ENCODE measurements at places on chromosomes 3 and 15.

DNA sequence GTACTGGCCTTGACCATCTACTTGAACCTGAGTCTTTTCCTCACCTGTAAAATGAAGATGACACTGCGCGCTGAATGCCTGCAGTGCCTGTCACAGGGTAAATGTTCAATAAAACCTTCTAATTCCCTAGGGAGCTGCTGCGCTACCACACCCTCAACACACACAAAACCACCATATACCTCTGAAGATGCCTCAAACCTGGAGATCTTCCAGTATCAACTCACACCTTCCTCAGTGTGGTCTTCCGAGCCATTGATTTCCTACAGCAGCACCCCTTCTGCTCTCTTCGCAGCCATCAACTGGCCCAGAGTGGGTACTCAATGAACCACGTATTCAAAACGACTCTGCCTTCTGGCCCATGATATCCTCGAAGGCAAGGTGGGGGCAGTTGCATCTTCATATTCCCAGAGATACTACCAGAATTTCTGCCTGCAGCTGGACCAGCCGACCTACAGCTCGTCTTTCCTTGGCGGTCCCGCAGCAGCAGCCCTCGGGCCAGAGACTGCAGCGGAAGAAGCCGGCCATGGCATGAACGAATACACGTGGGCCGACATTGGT is 695 bp downstream of the RPL32 start:
- no peak for DNase-seq

GRCh38 chr3:193779933-193780332 is 186.9 kb downstream of the OPA1 start:
- no peak for DNase-seq

GRCh38 chr15:88686166-88686565 is 47.4 kb downstream of the ISG20 start:
- no peak for DNase-seq

DNA sequence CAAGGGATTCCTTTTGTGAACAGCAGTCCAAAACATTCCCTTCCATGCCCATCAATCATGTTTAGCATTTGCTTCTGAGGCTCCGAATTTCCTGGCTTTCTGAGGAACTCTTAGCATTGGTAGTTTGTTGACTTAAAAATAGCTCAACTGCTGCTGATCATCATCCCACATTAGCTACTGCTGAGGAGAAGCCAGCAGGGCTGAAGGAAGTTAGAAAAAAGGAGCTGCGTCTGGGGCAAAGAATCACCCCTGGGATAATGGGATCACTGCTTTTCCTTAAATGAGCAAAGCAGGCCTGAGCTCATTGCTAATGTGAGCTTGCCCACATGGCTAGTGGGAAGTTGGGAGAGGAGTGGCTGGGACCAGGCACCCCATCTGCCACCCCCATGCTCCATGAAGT is 39.8 kb downstream of the CYP19A1 start:
- DNase-seq = no peak

DNA sequence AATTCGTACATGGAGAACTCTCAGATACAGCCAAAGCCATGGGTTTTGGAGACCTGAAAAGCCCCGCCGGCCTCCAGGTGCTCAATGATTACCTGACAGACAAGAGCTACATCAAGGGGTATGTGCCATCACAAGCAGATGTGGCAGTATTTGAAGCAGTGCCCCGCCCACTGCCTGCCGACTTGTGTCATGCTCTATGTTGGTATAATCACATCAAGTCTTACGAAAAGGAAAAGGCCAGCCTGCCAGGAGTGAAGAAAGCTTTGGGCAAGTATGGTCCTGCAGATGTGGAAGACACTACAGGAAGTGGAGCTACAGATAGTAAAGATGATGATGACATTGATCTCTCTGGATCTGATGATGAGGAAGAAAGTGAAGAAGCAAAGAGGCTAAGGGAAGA is 23.5 kb downstream of the MYO5A start:
- DNase-seq = no peak
